ENCODE measurements at places on chromosomes 7 and 10. TPM values are rescaled to one million over a fixed set of nuclear protein-coding genes. Genes with fewer than 3 reads are reported as not detected.

Gene TMEM213
- not detected for total RNA-seq

- no peak for DNase-seq
These were observed 20.4 kb upstream of the LFNG start for GRCh38 chr7:2499181-2499580.

GRCh38 chr10:103013416-103013815, 95.3 kb downstream of the CNNM2 start:
- no peak for DNase-seq

Gene DGKI
- total RNA-seq, result not detected

Gene NFKB2
- 94.1 TPM for total RNA-seq

- DNase-seq, result no peak
These were observed 77.0 kb downstream of the ABLIM1 start for GRCh38 chr10:114581071-114581470.

DNA sequence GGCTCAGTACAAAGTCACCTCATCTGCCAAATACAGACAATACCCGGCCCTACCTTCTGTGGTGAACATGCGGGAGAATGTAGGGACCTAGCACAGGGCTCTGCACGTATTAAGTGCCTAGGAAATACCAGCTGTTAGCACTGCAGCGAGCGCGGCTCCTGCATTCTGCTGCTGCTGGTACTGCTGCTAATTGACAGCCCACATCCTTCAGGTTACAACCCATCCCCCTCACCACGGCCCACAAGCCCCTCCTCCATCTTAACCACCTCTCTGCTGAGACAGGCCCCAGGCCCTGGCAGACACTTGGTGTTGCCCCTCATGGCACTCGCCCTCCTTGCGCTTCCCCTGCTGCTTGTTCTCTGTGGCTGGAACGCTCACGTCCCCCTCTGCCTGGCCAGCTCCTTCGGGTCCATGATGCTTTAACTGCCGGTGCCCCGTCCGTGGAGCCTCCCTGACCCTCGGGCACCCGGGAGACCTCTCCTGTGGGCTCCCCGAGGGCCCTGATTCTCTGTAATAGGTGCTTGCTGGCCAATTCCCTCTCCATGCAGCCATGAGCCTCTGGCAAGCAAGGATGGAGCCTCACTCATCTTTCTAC, 53.3 kb upstream of the LOXL4 start:
- DNase-seq, result no peak

- DNase-seq, result no peak
These were observed 273.1 kb upstream of the KCND2 start for GRCh38 chr7:119999738-120000475.

Measured in T-cell (primary cell).